SK-N-SH treated with all-trans-retinoic acid at 6 μM for 48 hours (cell line): ENCODE measurements at places on chromosomes 3 and 15.
A peak's percentile ranks its signal among the peaks of the same experiment; 100 is the strongest.

- ATAC-seq: no peak
Observed at GRCh38 chr3:4006288-4006687, 207.1 kb downstream of the LRRN1 start.

GRCh38 chr3:152318512-152318911 is 49.8 kb downstream of the MBNL1 start:
- ATAC-seq: peak; percentile 16; the same call in 1 of the 3 replicates

GRCh38 chr3:37737134-37737533 is 124.5 kb upstream of the CTDSPL start:
- no peak for ATAC-seq

DNA sequence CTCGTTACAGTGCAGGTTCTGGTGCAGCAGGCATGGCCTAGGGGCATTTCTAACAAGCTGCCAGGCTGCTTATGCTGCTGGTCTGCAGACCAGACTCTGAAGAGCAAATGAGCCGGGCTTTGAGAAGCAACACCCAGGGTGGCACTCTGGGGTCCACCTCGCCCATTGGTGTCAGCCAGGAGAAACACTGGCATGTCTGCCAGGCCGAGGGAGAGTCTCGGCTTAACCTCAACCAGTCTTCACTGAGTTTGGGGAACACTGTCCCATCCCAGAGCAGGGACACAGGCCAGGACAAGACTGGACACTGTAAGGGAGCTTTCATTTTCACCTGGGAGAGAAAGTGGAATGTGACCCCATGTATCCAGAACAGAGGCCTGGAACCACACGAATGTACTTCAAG is 93.4 kb downstream of the TOP2B start:
- no peak for ATAC-seq

DNA sequence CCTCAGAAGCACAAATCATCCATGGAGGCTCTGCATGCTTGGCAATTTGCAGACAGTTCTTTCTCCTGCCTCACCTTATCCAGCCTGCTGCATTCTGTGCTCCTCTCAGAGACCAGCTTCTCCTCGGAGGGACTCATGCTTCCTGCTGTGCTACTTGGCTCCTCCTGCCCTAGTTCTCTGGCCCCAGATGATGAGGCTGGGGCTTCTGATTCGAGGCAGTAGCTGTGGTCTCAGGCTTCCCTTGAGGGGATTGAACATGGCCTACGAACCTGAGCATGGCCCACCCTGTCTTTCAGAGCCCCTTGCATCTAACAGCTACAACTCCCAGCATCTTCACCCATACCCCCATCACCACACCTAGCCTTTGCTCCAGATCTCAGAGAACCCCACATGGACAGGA is 6.7 kb downstream of the VIPR1 start:
- ATAC-seq: no peak

DNA sequence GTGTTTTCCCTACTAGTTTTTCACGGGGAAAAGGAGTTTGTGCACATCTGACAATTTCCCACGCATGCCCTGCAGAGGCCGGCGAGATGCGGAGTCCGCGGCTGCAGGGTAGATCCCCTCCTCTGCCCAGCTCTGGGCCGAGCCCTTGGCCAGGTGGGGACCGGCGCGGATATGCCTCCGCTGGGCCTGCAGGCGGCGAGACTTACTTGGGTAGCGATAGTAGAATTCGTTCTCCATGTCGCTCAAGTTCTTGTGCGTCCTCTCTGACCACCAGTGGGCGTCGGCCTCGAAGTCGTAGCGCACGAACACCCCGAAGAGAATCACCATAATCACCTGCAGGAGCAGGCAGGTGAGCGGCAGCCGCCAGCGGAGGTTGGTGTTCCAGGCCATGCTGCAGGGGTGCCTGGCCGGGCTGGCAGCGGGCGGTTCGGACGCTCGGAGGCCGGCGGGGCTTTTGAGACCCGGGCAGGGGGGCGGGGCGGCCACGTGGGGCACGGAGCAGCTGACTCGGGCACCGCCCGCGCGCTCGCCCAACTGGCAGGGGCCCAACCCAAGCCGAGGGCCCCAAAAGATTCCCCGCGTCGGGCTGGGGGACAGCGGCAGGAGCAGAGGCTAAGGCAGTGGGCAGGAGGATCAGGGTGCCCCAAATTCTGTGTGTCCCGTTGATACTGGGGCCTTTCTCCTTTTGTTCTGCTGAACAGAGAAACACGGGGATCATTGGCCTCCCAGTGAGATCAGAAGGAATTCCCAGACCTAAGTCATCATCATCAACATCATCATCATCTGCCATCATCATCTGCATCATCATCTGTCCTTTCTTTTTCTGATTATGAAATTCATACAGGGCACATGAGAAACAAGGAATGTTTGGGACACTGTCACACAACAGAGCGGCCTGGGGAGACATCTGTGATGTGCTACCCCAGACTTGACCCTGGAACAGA is at the start of gene RHCG:
Gene RHCG, minus strand, starts transcription at position 429 of the 944 bp plus-strand sequence. Its CDS starts 39 bp downstream, at position 390.
- ATAC-seq: no peak

- no peak; the same call in 2 of the 3 replicates for ATAC-seq
Observed at GRCh38 chr15:34047893-34048775, 9.1 kb upstream of the AVEN start.

GRCh38 chr15:70523616-70524015 is 239.7 kb downstream of the UACA start:
- ATAC-seq: no peak

DNA sequence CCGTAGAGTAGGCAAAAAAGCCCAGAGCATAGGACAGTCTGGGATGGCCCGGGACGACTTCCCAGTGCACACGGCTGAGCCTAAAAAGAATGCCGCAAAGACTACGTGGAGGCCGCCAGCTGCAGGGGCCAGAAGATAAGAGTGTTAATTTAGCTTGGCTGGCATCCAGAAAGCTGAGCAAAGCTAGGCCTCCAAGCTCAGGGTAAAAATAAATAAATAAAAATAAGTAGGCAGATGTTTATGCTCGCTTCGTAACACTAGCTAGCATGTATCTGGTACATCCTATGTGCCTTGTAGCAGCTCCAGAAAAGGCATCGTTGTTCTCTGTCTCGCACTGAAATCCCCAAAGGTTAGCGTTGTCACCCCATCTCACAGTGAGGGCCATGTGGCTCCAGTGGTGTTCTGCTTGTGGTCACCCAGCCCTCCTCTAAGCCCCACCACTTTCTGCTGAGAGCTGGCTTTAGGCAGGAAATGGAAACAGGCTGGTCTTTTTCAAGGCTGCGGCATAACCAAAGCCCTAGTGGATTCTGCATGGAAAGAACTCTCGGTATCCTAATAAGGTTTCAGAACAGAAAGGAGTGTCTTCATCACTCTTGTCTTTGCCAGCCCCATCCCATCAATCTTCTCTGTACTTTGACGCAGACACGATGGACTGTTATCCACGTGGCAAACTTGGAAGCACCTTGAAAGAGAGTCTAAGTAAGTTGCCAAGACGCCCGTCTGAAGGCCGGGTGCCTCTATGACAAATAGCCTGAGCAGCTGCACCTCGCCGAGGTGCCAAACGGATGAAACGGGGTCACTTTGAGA is 58.1 kb upstream of the MEF2A start:
- ATAC-seq: peak; percentile 56

GRCh38 chr15:100002086-100002620 is 268.9 kb upstream of the LYSMD4 start:
- no peak for ATAC-seq

DNA sequence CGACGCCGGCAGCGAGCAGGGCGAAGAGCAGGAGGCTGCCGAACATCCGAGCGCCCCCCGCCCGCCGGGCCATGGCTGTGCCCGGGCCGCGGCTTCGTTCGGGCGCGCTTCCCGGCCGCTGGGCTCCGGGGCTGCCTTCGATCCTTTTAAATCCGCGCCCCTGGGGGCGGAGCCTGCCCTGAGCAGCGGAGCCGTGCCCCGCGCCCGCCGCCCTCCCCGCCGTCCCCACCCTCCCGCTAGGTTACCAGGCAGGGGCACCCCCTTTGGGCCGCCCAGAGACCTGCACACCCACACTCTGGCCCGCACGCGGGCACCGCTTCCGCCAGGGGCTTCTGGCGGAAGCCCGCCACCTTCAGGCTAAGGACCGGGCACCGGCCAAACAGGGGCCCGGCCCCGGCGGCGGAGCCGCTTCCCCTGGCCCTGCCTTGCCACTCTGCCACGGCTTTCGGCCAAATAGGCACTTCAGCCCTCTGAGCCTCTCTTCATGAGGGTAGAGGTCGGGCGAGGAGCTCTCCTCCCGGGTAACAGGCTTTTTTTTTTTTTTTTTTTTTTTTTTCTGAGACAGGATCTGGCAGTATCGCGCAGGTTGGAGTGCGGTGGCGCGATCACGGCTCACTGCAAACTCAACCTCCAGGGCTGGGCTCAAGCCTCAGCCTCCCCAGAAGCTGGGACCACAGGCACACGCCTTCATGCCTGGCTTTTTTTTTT is at the start of gene NMB:
Gene NMB, minus strand, starts transcription at position 120 of the 708 bp plus-strand sequence. Its CDS starts 47 bp downstream, at position 73.
- ATAC-seq: peak; percentile 82

DNA sequence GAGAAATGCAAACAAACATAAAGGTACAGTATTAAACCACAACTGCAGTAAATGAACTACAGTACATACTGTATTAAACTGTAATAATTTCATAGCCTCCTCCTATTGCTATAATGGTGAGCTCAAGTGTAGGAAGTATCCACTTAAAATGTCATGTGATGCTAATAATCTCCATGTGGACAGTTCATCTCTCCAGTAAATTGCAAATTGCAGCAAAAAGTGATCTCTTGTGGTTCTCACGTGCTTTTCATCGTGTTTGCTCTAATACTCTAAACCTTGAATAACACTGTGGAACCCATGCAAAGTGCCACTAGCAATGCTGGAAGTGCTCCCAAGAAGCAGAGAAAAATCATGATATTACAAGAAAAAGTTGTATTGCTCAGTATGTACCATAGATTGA is 9.2 kb upstream of the FNDC3B start:
- no peak for ATAC-seq

GRCh38 chr15:93233710-93234109 is 144.7 kb upstream of the RGMA start:
- ATAC-seq: no peak

GRCh38 chr15:98034731-98035130 is 74.2 kb downstream of the ARRDC4 start:
- no peak for ATAC-seq
